Liver (tissue), 10 donors: ENCODE measurements at places on chromosomes 5 and 9. TPM values are rescaled to one million over a fixed set of nuclear protein-coding genes. Genes with fewer than 3 reads are reported as not detected.

GRCh38 chr5:9058161-9058560, 487.7 kb downstream of the SEMA5A start:
- no peak for DNase-seq

DNA sequence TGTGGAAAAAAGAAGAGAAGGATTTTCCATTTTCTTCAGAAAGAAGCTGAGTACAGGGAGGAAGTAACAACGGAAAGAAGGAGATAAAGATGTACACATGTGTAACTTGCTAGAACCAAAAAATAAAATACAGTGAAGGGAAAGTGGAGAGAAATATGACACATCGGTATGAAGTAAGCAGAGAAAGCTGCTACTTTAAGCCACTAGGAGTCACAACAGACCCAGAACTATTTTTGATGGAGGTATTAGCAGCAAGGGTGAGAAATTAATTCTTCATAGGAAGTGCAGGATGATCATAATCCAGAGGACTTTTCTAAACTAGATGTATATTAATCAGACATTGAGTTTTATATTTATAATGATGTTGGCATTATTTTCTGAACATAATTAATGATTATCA, 88.5 kb downstream of the FAM174A start:
- DNase-seq, result no peak

KLF4 gene
- total RNA-seq, result 7.4 TPM

- DNase-seq, result no peak
Observed at GRCh38 chr5:82784521-82784920, 292.7 kb downstream of the TMEM167A start.

TAS2R1 gene
- not detected for total RNA-seq

GRCh38 chr5:67009028-67009427, 187.6 kb downstream of the CD180 start:
- DNase-seq, result no peak

FKBP15 gene
- 18.2 TPM for total RNA-seq

PLPP7 gene
- total RNA-seq, result 0.51 TPM

DNA sequence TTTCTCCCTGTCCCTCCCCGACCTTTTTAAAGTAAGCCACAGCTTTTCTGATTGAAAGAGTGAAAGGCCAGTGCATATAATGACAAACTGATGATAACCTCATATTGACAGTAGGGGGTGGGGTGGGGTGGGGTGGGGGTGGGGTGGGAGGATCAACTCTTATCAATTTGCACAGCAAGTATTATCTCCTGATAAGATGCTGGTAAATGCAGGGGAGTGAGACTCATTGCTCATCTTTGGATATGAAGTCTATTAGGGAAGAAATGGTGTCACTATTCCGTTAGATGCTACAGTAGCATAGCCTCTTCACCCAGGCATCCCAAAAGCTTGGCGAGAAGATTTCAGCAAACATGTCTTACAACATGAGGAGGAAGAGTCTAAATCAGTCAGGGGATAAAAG, 38.9 kb upstream of the HMGCS1 start:
- DNase-seq, result no peak

DNA sequence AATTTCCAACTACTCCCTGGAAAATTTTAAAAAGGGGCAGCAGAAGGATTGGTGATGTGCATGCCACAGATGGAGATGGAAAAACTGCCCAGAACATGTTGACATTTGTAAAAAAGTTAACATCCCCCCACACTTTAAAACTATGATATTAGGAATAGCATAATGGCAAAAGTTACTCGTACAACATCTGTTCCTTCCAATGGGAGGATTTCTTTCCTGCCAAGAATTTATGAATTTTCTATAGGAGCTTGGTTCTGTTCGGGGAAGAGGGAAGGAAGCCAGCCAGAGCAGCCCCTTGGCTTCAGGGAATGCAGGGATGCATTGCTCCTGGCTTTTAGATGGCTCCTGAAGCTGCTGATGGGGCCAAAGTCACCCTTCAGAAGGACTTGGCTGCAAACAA, 22.7 kb downstream of the KLF4 start:
- no peak for DNase-seq
